ENCODE measurements at places on chromosomes 1 and 21.

- no peak for DNase-seq
These were observed 28.4 kb downstream of the METTL13 start for GRCh38 chr1:171809834-171810233.

DNA sequence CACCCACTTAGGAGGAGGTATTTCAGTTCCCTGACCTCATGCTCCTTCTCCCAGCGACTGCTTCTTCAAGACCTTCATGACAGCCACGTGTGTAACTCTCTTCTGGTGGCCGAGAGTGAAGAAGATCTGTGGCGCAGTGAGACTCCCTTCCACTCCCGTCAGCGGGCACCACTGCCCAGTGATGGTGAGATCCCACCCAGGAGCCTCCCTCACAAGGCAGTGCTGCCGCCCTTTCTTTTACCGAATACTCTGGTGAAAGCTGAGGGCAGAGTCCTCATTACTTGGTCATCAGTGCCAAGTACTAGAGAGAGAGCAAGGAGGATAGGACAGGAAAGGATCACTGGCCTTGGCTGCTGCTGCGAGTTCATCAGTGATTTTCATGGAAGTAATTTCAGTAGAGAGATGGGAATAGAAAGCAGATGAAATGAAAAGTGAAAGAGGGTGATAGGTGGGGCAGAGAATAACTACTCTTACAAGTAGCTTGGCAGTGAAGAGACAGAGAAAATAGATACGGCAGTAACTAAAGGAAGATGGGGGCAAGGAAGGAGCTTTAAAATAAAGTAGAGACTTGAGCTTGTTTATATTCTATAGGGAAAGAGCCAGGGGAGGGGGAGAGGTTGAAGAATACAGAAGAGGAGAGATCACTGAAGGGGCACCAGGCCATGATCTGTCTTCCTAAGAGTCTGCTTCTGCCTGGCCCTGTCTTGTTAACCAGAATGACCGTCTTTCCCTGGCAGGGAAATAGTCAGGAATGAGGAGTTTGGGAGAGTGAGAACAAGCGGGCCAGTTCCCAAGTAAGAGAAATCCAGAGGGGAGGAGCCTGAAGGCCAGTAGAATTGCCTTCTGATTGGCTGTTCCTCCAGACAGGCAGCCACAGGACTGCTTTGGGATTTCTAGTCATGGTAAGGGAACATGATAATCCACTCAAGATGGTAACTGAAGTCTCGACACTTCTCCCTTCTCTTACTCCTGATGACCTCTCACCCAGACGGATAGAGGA is 18.3 kb downstream of the HYI start:
- peak; percentile 91 for DNase-seq

DNA sequence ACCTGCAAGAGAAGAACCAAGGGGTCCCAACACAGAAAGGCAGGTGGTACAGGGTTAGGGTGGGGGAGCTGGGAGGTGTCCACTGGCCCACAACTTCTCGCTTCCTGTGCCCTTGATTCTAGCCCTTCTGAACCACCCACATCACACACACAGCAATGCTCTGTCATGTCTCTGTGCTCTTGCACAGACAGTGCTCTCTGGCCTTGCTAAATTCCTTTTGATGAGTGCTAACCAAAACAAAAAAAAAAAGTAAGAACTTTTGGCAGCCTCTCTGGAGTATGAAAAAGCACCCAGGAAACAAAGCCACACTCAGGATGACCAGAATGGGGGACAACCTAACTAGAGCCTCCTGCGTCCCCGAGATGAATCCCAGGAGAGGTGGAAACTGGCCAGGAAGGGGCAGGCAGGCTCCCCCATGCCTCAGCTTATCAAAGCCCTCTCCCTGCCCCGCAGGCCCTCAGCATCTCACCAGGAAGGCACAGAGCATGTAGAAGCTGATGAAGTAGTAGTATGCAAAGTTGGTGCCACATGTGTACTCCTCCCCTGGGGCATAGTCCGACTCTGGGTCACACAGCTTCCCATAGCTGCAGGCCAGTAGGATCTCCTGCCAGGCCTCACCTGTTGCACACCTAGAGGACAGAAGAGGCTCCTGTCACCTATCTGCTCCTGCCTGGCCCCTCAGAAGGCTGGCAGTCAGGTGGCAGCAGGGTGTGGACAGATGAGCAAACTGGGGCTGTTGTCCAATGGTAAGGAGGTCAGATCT is 27.2 kb upstream of the KIF21B start:
- peak; percentile 62 for DNase-seq

GRCh38 chr1:248788327-248788726 is 32.8 kb upstream of the LYPD8 start:
- no peak for DNase-seq

- peak; percentile 14 for DNase-seq
These were observed 13.3 kb downstream of the ZBTB8OS start for GRCh38 chr1:32636914-32637645.

- no peak for DNase-seq
These were observed 6.7 kb upstream of the EPHA8 start for GRCh38 chr1:22556391-22557104.

GRCh38 chr1:145858238-145858900 is 512 bp downstream of the PIAS3 start:
- DNase-seq: peak; percentile 76

GRCh38 chr1:232951180-232951579 is 769 bp downstream of the NTPCR start:
- peak; percentile 15 for DNase-seq

DNA sequence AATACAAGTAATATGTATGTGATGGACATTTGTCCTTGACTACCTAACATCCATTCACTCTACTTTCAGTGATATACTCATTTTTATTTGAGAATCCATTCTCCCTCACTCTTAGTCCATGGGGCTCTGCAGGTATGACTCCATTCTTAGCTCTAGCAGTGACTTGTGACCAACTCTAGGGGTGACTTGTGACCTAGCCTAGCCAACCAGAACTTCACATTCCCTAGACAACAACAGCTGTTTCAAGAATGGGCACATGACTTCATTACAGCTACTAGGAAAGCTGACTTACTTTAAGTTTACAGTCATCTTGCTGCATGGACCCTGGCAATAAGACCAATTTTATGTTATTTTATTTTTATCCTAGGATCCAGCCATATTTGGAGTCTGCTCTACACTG is 23.6 kb upstream of the DDX59 start:
- no peak for DNase-seq

DNA sequence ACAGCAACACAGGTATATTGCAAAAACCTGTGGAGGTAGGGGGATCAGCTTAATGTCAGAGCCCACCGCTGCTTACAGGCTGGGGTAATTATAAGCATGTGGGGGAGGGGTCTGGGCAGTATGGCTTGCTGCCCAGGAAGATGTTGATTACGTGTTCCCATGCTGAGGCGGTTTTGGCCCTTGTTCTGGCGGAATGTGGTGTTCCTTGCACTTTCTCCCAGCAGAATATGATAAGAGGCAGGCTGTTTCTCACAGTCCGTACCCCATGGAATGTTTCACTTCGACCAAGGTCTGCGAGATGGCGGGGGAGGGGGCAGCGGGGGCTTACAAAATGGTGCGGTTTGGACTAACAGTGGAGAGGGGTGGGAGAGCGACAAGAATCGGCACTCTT is 9.8 kb upstream of the HPCAL4 start:
- no peak for DNase-seq

DNA sequence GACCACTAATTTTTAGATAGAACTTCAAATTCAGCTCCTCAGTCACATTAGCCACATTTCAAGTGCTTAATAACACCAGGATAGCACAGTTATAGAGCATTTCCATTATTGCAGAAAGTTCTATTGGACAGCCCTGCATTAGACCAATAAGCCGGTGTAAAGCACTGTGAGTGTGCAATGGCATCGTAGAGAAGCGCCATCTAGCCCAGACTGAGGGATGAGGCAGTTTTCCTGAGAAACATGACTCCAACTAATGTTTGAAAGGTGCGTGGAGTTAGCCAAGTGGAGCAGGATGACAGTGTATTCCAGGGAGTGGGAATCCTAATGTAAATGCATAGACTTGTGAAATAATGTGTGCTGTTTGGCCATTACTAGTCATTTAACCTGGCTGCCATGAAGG is 7.7 kb downstream of the RPE65 start:
- DNase-seq: no peak

- DNase-seq: peak; percentile 86
These were observed 2.0 kb upstream of the FAM131C start for GRCh38 chr1:16075337-16076030.

- DNase-seq: no peak
These were observed 5.5 kb downstream of the GSTM4 start for GRCh38 chr1:109661391-109661790.

DNA sequence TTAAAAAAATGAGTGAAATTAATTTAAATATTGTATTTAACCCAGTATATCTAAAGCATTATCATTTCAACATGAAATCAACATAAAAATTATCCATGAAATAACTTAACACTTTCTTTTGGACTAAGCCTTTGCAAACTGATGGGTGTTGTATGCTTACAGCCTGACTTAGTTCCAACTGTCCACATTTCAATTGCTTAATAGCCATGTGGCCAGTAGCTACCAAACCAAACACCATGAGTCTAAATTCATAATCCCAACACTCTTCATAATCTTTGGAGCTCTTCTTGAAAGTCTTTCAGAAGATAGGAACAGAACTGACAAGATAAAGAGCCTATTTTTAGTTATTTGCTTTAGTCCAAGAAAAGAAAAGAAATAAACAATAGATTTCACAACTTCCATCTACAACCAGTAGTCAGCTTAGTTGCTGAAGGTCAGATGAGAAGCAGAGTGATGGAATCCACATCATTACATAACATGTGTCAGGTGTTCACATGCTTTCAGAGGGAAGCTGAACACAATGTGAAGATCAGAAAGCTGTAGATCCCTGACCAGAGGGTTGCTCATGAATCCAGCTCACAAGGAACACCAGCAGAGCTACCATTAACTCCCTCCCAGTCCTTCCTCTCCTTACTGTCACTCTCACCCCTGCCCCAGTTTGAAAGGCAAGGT is 144.0 kb upstream of the ZNF648 start:
- no peak for DNase-seq

- DNase-seq: no peak
These were observed 52.1 kb downstream of the WDR3 start for GRCh38 chr1:117981455-117982192.

DNA sequence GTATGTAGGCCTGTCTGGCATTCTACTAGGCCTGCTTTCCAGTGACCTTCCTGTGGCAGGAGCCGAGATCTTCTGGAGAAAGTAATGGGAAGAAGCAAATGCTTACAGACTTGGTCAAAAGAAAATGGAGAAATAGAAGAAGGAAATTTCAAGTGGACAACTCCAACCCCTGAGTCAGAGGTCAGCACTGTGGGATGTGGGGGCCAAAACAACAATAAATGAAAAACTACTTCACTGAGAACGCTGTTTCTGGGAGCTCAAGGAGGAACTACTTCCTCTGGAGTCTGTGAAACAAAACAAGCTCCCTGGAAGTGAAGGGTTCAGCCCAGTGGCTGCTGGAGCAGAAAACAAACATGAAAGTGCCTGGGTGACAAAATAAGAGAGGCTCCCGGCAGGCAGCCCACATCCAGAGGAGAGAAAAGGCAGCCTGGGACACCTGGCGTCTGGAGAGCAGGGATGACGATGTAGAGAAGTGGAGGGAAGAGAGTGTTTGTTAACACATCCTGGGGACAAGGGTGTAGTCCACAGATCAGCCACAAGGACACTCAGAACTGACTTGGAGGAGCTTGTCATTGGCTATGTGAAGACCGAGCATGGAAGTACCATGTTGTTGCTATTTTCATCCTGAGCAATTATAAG is 355.2 kb downstream of the SMYD3 start:
- no peak for DNase-seq

DNA sequence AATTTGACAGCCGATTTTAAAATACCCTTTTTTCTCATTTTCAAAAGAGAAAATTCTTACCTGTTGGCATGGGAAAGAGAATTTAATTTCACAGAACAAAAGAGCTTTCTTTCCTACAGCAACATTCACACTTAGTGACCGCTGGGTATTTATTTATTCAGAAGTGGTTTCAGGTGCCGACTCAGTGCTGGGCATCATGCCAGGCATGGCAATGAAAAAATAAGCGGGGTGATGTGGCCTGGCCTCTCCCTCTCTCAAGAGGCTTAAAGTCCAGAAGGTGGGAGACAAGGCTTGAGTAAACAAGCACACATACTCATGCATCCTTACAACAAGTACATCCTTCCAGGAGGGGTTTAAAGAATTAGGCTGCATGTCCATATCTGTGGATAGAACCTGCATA is 4.1 kb upstream of the PCP4 start:
- no peak for DNase-seq

- no peak for DNase-seq
These were observed 157.6 kb upstream of the IVNS1ABP start for GRCh38 chr1:185474440-185475149.

DNA sequence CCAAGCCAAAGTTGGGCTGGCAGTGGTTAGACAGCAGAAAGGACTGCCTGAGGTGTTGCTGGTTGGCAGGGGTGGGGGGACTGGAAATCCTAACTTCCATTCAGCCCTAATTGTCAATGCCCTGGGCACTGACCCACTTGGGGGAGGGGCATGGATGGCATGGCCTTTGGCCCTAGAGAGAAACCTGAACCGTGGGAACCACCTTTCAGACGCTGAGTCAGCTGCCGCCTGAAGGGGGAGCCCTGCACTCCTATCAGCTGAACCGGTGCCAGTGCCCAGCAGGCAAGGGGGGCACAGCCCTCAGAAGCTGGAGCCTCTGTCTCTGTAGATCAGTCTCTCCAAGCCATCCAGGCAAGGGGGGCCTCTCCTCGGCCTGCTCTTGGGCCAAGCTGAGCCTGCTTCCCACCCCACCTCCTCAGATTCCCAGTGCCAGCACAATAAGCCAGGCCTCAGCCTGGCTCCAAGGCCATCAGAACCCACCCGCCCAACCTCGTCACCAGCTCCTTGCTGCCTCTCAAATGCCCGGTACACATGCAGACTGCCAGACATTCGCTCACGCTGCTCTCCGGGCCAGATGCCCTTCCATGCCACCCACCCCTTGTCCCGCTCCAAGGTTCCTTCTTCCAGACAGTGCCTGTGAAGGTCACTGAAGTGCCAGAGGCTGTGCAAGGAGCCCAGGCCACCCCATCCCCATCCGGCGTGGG is 11.6 kb downstream of the TINAGL1 start:
- peak; percentile 71 for DNase-seq

- DNase-seq: no peak
These were observed 13.2 kb downstream of the CAPZB start for GRCh38 chr1:19472174-19472573.

- no peak for DNase-seq
These were observed 17.3 kb downstream of the PHGDH start for GRCh38 chr1:119729044-119729443.
